ENCODE measurements at places on chromosomes 2 and 18.

GRCh38 chr18:8391068-8391467 lies 218.2 kb upstream of the RAB12 start:
- DNase-seq, result no peak

- no peak for DNase-seq
Observed at GRCh38 chr2:119468154-119468955, 36.7 kb downstream of the TMEM37 start.

DNA sequence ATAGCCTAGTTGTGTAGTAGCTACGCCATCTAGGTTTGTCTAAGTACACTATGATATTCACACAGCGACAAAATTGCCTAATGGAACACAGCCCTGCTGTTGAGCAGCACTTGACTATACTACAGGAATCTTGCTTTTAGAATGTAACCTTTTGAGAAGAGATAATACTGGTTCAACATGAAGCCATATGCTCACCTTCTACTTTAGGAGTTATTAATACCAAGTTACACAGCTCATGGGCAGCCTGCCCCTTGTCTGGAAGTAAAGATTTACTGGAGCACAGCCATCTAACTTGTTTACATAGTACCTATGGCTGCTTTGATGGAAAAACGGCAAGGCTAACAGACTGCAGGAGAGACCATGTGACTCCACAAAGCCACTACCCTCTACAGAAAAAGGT lies 174.8 kb downstream of the DYM start:
- DNase-seq, result no peak

GRCh38 chr2:28346587-28346986 lies 46.1 kb upstream of the FOSL2 start:
- no peak for DNase-seq

GRCh38 chr2:125427721-125428315 lies 1228.1 kb upstream of the GYPC start:
- DNase-seq, result no peak

DNA sequence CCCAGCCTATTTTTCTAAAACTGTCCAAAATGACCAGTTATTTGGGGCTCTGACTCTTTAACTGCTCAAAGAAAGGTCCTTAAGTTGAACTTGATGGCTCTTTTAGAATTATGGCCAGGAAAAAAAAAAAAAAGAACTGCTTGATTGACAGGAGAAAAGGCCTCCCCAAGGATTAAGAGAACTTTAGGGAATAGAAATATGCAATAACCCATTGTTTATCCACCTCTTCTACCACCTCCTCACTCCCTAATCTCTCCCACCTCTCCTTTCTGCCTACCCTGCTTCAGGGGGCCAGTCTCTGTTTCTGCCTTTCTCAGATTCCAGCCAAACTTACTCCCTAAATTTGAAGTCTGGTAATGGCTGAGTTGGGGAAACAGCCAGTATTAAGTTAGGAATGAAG lies 5.7 kb upstream of the STRN start:
- DNase-seq, result no peak

- DNase-seq, result no peak
Observed at GRCh38 chr18:74194691-74195090, 46.4 kb downstream of the TIMM21 start.

- DNase-seq, result peak; percentile 65
Observed at GRCh38 chr2:110770404-110770958, 38.1 kb downstream of the ACOXL start.

DNA sequence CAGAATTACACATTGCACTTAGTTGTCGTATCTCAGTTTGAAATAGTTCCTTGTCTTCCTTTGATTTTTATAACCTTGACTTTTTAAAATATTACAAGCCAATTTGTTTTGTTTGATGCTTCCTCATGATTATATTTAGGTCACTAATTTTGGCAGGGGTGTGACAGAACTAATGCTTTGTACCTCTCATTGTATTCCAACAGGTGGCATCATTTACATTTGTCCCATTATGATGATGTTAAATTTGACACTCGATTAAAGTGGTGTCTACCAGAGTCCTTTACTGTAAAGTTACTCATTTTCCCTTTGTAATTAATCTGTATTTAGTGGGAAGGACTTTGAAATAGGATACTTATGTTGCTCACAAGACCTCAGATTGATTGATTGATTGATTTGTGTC lies 21.5 kb upstream of the MFSD2B start:
- no peak for DNase-seq

DNA sequence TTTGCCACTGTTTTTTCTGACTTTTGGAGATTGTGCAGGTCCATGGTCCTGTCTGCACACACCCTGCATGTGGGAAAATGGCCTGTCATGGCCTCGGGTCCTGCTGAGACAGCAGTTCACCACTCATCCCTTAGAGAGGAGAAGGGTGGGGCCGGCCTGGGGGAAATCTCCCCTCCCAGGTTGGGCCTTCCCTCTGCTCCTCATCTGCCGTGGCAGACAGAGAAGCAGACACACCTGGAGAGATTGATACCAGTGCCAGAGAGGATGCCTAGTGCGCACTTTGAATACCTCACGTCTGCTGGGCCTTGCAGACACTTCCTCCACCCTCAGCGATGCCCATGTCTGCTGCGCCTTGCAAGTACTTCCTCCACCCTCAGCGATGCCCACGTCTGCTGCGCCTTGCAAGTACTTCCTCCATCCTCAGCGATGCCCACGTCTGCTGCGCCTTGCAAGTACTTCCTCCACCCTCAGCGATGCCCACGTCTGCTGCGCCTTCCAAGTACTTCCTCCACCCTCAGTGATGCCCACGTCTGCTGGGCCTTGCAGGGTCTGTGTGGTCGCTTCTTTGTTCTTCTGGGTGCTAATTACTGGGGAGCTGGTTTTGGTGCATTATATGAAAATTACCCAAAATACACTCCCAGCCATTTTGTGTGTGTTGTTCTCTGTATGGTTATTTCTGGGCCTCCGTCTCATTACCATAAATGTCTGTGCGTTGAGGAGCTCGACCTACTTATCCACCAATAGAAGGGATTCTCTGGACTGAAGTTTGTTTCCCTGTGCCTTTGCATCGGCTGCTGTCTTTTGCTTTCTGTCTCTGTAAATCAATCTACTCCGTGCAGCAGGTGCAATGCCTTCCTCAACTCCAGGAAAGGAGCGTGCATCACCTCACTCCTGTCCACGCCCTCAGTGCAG lies 186.9 kb upstream of the PXDN start:
- no peak for DNase-seq

- DNase-seq, result no peak
Observed at GRCh38 chr18:11661430-11661829, 27.6 kb upstream of the GNAL start.

GRCh38 chr2:223297788-223298187 lies 245.8 kb downstream of the KCNE4 start:
- no peak for DNase-seq

- peak; percentile 86 for DNase-seq
Observed at GRCh38 chr2:127121776-127122176, 14.8 kb upstream of the BIN1 start.

DNA sequence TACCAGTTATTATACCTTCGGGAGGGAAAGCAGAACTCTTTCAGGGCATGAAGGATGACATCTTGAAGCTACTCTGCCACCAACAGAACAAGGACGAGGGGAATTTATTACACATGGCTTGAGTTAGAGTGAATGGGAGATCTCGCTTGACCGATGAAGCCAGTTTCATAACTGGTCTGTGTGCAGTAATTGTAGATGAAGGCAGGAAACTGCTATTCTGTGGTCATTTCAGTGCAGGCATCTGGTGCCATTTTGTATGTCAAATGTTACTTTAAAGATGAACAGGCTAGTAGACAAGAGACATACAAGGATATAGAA lies 20.5 kb downstream of the GREB1 start:
- DNase-seq, result no peak

- DNase-seq, result no peak
Observed at GRCh38 chr18:38427234-38427633, 861.6 kb upstream of the CELF4 start.

DNA sequence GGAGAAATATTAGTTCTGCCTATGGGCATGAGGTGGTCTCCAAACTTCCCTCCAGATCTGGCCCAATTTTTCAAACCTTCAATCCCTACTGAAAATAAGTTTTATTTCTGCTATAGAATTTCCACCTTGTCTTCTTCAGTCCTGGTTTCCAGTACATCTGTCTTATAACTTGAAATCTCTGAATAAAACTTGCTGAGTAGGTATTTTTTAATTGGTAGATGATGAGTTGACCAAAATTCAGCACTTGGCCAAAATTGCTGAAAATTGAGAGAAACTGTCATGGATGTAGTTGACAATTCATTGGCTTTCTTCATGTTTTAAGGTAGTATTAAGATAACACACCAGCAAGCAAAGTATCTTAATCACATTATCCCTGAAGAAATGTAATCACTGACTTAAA lies 206.2 kb downstream of the PARD3B start:
- no peak for DNase-seq

GRCh38 chr2:164913640-164914350 lies 41.5 kb downstream of the SLC38A11 start:
- no peak for DNase-seq

- no peak for DNase-seq
Observed at GRCh38 chr2:30248791-30249190, 17.5 kb downstream of the LBH start.

GRCh38 chr2:207163053-207163755 lies 2.5 kb downstream of the KLF7 start:
- DNase-seq, result no peak

DNA sequence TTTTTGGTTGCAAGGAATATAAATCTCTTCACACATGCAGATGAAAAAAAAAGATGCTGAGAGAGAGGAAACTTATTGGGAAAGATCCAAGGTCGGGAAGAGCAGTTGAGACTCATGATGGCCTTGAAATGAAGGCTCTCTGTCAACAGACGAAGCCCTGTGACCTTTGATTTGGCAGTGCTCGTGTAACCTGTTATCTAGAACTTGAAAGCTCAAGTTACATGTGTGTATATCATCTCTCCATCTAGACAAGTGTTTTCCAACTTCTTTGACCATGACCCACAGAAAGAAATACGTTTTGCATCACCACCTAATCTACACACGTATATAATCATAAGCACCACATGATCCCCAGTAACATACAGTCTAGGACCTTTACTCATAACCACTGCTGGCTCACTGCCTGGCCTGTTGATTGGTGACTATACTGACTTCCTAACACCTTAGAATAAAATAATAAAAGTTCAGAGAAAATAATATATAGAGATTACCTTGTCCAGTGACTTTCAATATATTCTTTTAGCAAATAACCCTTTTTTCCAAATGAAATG lies 319.0 kb upstream of the PKDCC start:
- DNase-seq, result no peak

DNA sequence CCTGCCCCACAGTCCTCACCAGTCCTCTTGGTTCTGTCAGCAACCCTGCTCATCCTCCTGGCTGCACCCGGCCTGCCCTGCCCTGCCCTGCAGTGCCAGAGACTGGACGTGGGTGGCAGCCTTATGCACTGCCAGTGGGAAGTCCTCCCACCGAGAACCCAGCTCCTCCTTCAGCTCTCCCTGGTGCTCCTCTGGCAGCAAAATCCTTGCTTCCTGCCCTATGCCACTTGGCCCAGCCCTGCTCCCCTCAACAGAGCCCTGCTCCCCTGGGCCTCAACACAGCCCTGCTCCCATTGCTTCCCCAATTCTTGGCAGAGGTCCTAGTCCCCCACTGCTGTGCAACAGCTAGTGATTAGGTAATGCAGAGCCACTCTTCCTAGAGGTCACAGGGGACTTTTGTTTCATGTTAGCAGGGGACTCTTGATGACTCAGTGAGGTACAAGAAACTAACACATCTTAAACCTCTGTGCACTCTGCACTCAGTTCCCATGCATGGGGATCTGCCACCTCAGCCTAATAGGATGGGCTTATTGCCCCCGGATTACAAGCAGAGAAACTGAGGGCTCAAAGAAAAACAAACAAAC lies 58.0 kb upstream of the EDAR start:
- DNase-seq, result no peak

DNA sequence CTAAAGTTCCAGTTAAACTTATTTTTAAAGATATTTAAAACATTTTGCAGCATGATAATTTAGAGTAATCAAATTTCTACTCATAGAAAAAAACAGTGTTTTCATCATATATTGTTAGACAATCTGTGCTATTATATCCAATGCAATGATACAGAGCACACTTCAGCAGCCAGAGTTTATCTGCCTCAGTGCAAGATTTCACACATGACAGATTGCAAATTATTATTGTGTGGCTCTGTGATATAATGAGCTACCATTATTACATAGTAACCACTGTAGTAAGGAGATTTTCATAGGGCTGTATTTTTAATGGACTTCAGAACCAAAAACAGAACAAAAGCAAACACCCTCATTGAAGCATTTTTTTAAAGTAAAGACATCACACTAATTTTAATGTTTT lies 762.4 kb downstream of the DSC3 start:
- no peak for DNase-seq

DNA sequence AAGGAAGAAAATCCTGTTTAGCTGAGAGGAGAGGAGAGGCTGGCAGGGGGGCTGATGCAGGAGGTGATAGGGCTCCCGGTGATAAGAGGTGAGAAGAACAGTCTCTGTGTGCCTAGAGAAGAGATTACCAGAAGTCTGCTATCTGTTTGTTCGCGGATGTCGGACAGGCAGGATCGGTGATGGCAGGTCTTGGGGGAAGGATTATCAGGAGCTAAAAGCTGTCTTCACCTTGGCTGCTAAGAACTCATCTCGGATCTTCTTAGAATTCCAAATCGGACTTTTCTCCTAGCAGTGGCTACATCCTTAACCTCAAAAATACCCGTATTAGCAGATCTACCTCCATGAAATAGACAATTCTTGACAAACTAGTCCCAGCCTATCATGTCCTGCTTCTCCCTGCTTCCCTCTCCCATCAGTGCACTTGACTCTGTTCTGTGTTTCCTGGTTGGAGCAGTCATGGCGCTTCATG lies 282.1 kb upstream of the TRIB2 start:
- DNase-seq, result no peak

- peak; percentile 44 for DNase-seq
Observed at GRCh38 chr2:86017901-86018896, 87.5 kb downstream of the POLR1A start.

GRCh38 chr18:24089076-24089475 lies 49.8 kb upstream of the CABYR start:
- DNase-seq, result no peak

DNA sequence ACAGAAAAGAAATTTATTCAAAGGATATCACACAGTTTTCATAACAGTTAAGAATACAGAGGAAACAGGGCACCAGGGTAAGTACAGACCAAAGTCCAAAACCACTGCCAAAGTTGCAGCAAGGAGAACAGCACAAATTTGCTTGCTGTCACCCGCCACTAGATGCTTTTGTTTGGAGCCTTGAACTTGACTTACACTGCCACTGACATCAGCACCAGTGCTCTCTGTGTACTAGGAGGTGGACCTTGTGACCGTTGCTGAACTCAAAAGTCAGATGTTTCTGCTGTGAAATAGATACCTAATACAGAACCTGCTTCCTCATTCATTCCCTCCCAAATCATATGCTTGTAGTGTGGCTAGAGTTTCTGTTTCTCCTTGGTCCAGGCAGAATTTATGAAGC lies 578.3 kb upstream of the TMEFF2 start:
- no peak for DNase-seq

- DNase-seq, result no peak
Observed at GRCh38 chr2:20304411-20304810, 46.2 kb downstream of the PUM2 start.

GRCh38 chr18:10771053-10771709 lies 245.4 kb downstream of the NAPG start:
- no peak for DNase-seq

Measured in right forelimb (tissue), 1 donor.